ENCODE measurements at places on chromosomes 7 and 10. TPM values are rescaled to one million over a fixed set of nuclear protein-coding genes. Genes with fewer than 3 reads are reported as not detected.

GRCh38 chr10:1180836-1181235 is 124.7 kb downstream of the WDR37 start:
- no peak for DNase-seq

GRCh38 chr7:148060724-148061123 is 529.8 kb upstream of the C7orf33 start:
- no peak for DNase-seq

DNA sequence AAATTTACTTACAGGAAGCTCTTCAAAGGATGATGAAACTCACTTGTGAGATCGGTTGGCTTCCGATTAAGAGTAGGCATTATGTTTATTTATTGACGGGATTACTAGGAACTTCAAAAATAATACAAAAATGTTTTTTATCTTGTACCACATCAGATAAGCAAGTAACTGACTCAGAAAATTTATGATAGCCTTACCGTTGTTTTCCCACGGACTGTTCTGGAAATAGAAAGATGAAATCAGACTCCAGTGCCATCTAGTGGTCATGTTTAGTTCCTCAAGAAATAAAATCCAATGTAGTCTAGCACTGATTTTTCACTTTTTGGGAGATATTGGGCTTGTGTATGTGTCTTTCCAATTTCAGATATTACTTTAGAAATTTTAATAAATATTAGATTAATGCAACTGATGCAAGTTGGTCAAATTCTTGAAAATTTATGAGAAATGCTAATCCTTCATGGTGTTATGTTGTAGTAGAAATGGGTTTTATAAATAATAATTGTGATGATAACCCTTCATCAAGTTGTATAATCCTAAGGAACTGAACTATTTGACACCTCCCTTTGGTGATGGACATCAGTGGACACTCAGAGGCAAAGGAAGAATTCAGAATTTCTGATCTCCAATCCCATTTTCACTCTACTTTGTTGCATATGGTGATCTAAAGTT is 168.8 kb downstream of the TMEM26 start:
- DNase-seq = no peak

DNA sequence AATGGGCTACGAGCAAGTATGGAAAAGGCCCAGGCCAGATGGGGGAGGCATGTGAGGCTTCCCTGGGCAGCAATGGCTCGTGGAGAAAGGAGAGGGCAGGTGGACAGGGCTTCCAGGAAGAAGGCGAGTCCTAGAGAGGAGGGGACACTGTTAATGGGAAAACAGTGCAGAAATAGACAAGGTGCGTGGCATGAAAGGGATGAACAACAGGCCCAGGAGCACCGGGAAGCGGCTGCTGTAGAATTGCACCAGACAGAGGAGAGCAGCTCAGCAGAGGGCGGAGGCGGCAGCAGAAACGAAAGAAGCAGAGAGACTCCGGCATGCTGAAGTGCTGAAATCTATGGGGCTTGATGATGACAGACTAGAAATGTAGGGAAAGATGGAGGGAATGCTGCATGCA is 102.1 kb downstream of the PIP4K2A start:
- DNase-seq = no peak

DNA sequence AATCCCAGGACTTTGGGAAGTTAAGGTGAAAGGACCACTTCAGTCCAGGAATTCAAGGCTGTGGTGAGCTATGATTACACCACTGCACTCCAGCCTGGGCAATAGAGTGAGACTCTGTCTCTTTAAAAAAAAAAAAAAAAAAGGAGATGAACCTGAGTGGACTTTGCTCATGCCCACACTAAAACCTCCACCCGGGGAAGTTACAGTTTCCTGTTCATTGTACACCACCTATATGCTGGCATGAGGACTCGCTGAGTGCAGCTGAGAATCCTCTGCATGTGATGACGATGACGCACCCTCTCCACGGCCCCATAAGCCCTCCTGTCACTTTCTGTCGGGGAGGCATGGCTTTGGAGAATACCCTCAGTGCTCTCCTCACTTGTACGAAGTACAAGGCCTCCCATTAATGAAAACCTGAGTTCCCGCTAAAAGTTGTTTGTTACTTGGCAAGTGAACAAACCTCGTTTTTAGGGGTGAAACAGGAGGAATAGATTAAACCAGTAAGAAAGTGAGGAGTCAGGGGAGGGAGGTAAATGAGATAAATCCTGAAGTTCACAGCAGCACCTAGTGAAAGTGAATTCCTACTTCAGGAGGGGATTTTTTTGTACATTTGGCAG is 15.9 kb downstream of the TMEM176B start:
- no peak for DNase-seq

DNA sequence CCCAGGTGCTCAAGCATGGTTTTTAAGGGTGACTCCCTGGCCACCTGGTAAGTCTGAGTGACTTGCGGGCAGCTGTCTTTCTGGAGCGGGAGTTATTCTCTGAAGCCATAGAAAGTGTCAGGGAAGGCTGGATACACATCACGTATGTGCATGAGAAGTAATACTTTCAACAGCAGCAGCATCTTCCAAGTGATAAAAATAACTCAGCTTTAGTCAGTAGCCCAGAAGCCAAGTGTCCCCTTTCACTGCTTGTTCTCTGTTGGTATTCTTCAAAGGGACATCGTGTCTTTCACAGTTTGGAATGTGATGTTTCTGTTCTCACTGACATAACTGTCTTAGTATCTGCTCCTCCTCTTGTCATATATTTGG is 97.6 kb downstream of the KIAA1217 start:
- no peak for DNase-seq

DNA sequence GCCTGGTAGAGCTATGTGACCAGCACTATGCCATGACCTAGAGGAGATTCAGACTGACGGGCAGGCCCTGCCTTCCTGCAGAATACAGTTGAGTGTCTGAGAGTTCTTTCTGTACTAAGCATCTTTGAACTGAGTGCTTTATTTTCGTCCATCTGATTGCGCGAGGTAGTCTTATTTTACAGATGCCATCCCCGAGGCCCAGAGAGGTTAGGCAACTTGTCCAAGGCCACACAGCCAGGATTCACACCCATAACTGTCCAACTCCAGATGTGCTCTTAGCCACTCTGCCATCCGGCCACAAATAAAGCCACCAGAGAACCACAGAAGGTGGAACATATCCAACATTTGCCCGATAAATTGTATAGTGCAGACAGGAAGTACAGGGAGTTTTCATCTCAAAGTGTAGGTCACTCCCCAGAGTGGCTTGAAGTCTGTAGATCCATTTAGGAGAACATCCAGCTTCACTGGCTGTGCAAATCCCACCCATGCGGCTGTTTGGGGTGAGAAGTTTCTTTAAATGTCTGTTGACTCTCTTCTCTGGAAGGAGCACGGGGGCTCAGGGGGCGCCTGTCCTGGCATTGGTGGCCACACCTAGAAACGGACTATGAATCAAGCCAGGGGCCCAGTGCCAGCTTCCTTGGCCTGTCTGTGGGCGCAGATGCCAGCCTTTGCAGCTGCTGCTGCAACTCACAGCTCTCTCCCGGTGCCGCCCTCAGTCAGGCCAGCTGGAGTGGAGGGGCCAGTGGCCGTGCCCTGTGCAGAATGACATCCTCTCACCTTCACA is 11.1 kb downstream of the CHST3 start:
- no peak for DNase-seq

DNA sequence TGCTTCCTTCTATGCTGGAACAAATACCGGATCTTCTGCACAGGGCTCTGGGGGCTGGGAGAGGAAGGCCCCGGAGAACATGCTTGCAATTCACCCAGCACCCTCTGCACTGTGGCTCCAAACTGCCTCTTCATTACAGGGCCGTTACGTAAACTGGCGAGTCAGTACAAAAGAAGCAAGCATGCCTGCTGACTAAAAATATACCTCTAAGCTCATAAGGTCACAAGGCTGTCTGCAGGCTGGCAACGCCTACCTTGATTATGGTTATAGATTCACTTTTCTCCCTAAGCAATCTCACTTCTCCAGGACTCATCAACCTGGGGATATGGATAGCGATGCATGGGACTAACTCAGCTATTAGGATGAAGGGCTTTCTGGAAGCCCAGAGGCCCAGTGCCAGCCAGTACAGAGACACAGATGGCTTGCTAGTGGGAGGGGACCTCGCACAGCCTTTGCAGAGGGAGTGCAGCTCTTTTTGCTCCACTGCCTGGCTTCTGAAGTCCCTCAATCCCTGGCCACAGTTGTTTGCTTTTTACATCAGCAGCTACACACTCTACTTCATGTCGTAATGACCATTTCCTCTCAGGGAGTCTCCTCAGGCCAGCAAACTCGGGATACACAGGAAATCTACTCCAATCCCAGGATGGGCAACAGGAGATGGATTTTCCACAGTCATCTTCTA is 96.1 kb downstream of the SH3PXD2A start:
- DNase-seq = no peak

- no peak for DNase-seq
Measured at GRCh38 chr10:44054046-44054445, 330.9 kb downstream of the CXCL12 start.

GRCh38 chr7:110065121-110065520 is 1025.8 kb upstream of the LRRN3 start:
- no peak for DNase-seq

DNA sequence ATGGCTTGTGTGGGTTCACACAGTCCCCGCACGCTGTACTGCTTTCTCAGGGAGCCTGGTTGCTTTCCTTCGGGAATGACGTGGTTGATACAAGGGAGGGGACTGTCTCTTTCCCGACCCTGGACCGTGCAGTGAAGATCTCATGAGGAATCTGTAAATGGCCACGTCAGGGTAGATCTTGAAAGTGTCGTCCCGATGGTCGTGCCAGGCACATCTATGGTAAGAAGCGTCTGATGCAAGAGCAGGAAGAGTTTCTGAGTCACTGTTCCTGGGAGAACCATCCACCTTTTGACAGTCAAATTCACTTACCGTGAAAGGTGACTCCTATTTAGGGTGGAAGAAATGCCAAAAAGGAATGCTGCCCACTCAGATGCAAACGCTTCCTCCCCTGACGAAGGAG is 500.4 kb downstream of the PTPRN2 start:
- no peak for DNase-seq

DNA sequence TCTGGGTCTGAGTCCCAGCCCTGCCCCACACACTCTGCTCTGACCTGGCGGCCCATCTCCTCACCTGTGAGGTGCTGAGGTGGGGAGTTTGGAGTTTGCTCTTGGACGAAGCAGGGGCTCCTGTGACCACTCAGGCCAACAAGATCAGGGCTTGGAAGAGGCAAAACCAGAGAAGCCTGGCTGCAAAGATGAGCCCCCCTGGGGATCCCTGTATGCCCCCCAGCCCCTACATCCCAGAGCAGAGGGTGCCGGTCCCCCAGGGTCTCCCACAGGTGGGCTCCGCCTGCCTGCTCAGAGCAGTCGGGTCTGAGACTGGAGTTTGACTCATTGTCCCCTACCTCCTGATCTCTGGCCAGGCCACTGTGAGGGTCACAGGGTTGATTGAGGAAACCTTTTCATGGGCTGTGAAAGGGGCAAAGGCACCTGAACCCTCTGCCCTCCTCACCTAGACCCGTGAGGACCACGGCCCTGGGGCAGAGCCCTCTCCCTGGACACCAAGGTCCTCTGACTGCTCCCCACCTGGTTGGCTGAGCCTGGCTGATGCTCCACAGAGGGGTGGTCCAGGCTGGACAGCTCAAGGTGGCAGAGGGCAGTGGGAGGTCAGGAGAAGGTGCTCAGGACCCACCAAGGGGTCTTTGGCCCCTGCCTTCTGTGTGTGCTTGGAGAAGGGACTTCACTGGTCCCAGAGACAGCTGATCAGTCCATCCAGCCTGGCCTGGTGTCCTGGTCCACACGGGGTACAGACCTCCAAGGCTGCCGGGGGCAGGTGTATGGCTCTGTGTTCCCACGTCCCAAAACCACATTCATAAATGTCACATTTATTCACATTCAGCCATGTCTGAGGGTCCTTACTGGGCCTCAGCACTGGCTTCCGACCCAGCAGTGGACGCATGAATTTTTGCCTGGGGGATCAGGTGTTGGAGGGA is 9.1 kb upstream of the SCART1 start:
- no peak for DNase-seq

DNA sequence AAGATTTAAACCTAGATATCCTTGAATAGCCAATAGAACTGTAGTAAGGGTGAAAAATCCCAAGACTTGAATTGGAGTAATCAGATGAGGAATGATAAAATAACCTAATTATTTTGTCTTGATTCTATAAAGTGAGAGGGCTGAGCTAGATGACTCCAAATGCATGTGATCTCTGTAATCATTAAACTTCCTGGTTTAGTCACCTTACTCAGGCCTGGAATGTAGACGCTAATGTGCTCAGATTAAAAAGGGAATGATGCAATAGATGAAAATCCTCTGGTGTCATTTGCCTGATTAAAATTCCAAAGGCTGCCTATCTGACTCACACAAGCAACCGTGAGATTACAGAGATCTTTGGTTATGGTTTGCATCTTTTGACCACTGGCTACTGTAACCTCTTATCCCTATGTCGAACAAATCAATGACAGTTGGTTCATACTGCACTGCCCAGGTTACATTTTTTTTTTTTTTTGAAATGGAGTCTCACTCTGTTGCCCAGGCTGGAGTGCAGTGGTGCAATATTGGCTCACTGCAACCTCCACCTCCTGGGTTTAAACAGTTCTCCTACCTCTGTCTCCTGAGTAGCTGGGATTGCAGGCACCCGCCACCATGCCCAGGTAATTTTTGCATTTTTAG is 2.9 kb upstream of the HKDC1 start:
- no peak for DNase-seq

GRCh38 chr7:4837041-4837802 is 24.6 kb downstream of the PAPOLB start:
- no peak for DNase-seq

DNA sequence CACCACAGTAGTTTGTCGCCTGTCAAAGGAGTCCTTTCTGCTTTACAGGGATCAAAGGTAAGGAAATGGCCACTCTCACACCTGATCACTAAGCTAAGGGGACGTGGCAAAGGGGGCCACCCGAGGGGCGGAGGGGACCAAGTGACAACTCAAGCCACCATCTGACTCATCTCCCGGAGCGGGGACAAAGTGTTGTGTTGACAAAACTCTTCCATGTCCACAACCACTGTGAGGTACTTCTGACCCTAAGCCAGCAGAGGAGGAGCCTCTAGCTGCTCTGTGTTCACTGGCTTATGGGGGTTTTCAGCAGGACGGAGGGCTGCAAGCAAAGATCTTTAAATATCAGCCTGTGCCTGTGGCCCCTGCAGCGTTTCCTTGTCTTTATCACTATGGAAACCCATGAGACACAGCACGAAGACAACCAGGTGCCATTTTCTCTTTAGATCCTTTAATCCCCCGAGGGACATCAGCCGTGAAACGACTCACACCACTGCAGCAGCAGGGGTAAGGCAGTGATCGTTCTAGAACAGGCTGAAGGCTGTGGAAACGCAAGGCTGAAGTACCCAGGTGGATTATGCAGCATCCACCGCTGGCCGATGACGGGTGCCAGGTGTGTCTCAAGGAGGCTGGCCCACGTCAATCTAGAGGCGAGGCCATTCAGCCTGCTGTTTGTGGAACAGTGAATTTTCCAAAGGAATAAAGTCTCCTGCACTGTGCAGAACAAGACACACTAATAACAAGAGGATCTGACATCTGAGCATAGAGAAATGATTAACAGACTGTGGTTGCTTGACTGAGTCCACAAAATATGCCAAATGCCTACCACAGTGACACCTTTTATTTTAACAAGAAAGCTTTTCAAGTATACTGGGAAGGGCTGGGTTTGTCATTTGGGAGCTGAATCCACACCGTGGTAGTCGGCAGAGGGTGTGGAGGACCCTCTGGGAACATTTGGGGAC is 26.6 kb upstream of the DDC start:
- DNase-seq = no peak

The NUTM2B gene
- 1.0 TPM for total RNA-seq

The MYL7 gene
- total RNA-seq = 3,838 TPM

The HMX3 gene
- total RNA-seq = not detected

The BHLHA15 gene
- total RNA-seq = not detected

The RAPGEF5 gene
- 9.4 TPM for total RNA-seq

All from Right ventricle myocardium inferior (tissue), 1 donor.